BJ (cell line): ENCODE measurements at places on chromosomes 2 and 18. TPM values are rescaled to one million over a fixed set of nuclear protein-coding genes. Genes with fewer than 3 reads are reported as not detected.

MC4R gene
- not detected in 2 replicates for polyA plus RNA-seq

TBR1 gene
- polyA plus RNA-seq: not detected in 2 replicates

CCDC85A gene
- polyA plus RNA-seq: 3.1 and 4.2 TPM in 2 replicates

- no peak for DNase-seq
Measured at GRCh38 chr2:206063635-206064034, 22.3 kb downstream of the INO80D start.

DNA sequence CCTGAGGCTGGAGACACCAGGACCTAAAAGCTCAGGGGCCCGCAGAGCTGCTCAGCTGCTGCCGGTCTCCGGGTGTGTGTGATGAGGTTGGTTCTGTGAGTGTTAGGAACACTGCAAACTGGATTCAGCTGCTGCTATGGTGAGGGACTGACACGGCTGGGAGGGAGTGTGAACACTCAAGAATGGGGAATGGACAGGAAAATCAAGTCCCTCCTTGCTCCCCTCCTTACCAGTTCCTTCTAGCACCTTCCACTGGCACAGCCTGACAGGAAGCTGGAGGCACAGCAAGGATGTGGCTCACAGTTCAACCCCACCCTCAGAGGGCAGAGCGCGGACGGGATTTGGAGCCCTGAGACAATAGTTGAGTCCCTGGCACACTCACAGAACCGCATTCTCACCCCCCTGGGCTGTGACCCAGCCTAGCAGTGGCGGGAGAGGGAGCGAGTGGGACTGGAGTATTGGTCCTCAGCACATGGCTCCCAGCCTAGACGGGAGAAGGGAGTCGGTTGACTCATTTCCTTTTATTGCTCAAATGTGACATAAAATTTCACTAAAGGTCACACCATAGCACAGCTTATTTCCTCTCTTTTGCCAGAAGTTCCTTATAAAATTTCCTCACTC lies 42.5 kb downstream of the LRRC30 start:
- no peak for DNase-seq

DNA sequence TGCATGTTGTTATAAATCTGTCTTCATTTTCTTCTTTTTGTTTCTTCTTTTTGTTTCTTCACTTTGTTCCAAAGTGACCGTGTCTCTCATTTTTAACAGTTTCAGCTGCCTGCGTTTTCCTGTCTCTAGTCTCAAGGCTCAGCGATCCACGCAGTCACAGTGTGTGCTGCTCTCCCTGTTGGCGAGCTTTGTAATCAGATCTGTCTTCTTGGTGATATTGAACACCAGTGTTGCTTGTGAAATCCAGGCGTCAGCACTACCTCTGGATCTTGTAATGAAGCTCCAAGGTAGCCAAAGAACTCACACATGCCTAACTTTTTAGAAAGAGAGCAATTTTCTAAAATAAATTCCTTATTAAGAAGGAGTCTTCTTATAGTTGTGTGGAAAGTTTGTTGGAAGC lies 13.2 kb downstream of the SNTG2 start:
- DNase-seq: no peak

DNA sequence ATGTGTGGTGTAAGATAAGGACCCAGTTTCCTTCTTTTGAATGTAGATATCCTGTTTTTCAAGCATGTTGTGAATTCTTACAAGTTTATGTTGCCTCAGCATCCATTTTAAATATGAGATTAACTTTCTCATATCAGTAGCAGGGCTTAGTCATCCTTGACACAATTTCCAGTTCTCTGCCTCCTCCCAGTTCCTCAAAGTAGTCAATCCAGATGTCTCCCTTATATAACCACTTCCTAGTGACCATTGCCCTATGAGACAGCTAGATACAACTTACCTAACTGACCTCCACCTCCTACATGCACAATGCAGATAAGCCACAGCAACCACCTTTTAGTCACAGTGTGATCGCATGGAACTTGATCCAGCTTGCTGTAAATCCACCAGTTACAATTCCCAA lies 269.2 kb upstream of the ZNF521 start:
- no peak for DNase-seq

- DNase-seq: no peak
Measured at GRCh38 chr2:30149513-30149912, 2.7 kb downstream of the YPEL5 start.

GRCh38 chr2:68031542-68032160 lies 31.2 kb downstream of the C1D start:
- no peak for DNase-seq

GRCh38 chr18:22473366-22473765 lies 55.7 kb upstream of the CTAGE1 start:
- no peak for DNase-seq

- no peak for DNase-seq
Measured at GRCh38 chr18:62486290-62486964, 36.4 kb upstream of the ZCCHC2 start.

- DNase-seq: no peak
Measured at GRCh38 chr2:74639550-74639949, 8.6 kb downstream of the M1AP start.

- DNase-seq: no peak
Measured at GRCh38 chr2:223959688-223960087, 2.4 kb downstream of the MRPL44 start.

DNA sequence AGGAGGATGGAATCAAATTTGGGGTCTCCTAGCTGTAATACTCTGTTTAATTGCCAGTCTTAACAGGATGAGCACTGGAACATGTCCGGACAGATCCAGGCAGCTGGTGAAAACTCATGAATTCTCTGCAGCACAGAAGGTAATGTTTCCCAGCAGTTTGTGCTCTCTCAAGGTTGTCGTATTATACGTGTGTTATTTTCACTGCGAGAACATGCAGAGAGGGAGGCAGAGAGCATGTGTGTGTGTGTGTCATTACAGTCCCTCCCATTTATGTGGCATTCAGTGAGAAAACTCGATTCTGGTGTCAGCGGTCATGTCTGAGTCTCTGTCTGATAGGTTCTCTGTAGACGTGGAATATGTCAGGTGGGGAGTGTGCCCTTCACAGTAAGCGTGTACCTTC lies 150.2 kb upstream of the POU3F3 start:
- DNase-seq: no peak
